ENCODE measurements at places on chromosomes 2 and 18. TPM values are rescaled to one million over a fixed set of nuclear protein-coding genes. Genes with fewer than 3 reads are reported as not detected.
A peak's percentile ranks its signal among the peaks of the same experiment; 100 is the strongest.

GRCh38 chr2:55843994-55844345 is 79.6 kb downstream of the EFEMP1 start:
- no peak overlapping the region for H3K27ac ChIP-seq
- H3K4me3 ChIP-seq, result no peak overlapping the region
- no peaks in the 10 kb centered on the region for H3K36me3 ChIP-seq

TM4SF20 gene
- total RNA-seq, result not detected

SULT1C2 gene
- total RNA-seq, result 0.19 TPM

DNA sequence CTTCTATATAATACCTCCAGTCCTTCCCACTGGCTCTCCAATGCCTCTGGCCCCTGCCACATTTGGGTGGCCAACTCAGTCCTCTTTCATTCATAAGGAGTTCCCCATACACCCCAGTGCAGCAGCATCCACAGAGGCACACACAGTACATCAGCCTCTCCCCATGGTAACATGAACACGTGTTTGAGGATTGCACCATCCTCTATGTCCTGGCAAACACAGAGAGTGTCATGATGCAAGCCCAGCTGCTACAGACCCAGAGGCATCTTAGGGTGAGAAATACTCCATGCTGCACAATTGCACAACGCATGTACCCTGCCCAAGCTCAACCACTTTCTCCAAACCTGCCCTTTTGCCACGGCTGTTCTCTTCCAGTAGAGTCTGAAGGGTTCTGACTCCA is 11.5 kb downstream of the IGFBP5 start:
- no peak overlapping the region for H3K4me3 ChIP-seq
- H3K27ac ChIP-seq, result peak overlapping the region; percentile 79
- no peak for DNase-seq
- no peaks in the 10 kb centered on the region for H3K27me3 ChIP-seq
- H3K36me3 ChIP-seq, result peaks cover 10% of the 10 kb centered on the region

RBM44 gene
- 0.42 TPM for total RNA-seq

SCN9A gene
- 0.86 TPM for total RNA-seq

DNA sequence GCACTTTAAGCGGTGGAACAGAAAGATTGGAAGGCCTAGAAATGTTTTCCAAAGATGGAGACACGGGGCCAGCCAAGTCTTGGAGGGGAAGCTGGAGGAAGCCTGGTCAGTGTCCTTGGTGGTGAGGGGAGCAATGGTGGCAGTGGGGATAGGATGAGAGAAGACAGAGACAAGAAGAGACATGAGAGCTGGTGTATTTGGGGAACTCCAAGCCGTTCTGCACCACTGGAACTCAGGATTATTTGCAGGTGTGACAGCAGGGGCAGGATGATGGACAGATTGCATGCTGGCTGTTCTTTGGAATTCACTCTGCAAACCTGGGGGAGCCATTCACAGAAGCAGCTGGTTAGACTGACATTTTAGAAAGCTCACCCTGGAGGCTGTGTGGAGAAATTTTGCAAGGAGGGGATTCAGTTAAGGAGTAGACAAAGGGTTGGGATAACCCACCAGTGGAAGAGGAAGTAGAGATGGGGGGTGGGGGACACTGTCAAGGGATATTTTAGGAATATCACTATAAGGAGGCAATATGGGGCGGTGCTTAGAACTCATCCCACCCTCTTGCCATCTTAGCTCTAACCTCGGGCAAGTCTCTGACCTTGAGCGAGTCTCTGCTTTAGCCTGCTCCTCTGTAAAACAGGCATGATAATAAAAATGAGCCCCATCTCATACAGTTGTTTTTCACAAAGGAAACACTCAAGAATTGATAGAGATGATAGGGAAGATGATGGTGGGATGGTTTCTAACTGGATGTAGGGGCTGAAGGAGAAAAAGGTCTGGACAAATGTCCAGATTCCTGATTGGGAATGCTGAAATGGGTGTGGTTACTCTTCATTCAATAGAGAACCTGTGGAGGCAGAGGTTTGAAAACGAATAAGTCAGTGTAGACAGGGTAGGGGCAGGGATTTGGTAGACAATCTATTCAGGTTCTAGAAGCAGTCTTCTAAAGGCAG is 175.8 kb downstream of the MYCN start:
- peaks cover 21% of the 10 kb centered on the region for H3K4me1 ChIP-seq
- DNase-seq, result no peak
- H3K27ac ChIP-seq, result no peak overlapping the region

DNA sequence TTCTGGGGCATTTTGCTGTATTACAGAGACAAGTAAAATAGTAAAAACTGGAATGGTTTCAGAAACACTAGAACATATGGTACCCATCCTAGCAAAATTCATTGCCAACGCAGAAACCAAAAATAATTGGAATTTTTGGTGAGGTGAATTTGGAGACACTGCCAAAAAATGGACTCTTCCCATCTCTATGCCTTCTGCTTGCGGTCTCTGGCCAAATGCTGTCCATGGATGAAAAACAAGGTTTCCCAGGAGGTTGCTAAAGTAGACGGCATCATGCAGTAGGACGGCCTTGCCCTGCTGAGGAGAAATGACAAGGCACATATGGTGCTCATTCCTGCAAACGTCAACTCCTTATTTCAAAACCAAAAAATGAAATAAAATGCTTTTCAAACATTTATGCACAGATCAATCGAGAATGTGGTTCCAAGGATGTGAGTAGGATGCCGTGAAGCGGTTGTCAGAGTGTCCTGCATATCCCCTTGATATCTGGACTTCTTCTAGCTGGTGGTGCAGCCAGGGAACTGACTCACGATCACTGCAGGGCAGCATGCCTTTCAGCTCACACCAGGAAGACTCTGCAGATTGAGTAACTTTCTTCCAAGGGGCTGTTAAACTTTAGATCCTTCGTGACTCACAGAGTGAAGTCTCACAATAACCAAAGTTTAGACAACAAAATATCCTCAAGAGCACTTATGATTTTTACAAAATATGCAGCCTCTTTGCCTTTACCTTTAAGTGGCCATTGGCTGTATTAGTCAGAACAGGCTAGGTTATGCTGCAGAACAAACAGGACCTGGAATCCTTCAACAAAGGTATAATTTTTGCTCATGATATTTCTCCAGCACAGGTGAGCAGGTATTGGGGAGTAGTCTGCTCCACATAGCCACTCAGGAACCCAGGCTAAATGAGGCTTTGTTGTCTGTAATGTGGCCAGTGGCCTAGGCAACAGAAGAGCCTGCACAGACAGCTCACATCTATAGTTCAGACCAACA is 149.4 kb upstream of the NDUFV2 start:
- H3K4me3 ChIP-seq, result no peak overlapping the region
- no peak for DNase-seq
- no peaks in the 10 kb centered on the region for H3K36me3 ChIP-seq
- peaks cover 21% of the 10 kb centered on the region for H3K4me1 ChIP-seq
- H3K27me3 ChIP-seq, result peaks cover 4% of the 10 kb centered on the region

GRCh38 chr2:110829413-110830146 is 97.2 kb downstream of the ACOXL start:
- H3K36me3 ChIP-seq, result peaks cover 2% of the 10 kb centered on the region
- no peaks in the 10 kb centered on the region for H3K27me3 ChIP-seq
- no peak overlapping the region for H3K27ac ChIP-seq
- H3K4me1 ChIP-seq, result peaks cover 16% of the 10 kb centered on the region
- H3K4me3 ChIP-seq, result no peak overlapping the region

PXDN gene
- 218 TPM for total RNA-seq

SLC19A3 gene
- total RNA-seq, result 0.54 TPM

DNA sequence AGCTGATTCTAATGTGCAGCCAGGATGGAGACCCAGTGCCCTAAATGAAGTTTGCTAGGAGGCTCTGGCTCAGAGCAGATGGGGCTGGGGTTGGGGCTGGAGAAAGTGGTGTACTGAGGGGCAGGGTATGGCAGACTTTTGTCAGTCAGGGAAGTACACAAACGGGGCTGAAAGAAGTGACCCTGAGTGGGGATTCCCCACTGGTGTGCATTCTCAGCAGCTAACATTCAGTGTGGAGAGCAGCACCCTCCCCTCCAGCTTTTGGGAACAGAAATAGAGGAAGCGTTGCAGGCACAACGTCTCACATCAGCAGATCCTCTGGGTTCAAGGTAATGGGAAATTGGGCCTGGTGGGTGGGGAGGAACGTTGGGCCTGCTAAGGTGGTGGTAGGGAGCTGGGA is 89.1 kb upstream of the GCFC2 start:
- H3K27ac ChIP-seq, result no peak overlapping the region
- H3K4me3 ChIP-seq, result no peak overlapping the region
- DNase-seq, result no peak
- no peaks in the 10 kb centered on the region for H3K36me3 ChIP-seq

- H3K4me3 ChIP-seq, result no peak overlapping the region
- H3K27me3 ChIP-seq, result no peaks in the 10 kb centered on the region
- H3K4me1 ChIP-seq, result peaks cover 5% of the 10 kb centered on the region
- no peak overlapping the region for H3K27ac ChIP-seq
- no peak for DNase-seq
- no peaks in the 10 kb centered on the region for H3K36me3 ChIP-seq
Observed at GRCh38 chr2:36459725-36460137, 104.2 kb downstream of the CRIM1 start.

- no peak for DNase-seq
- no peaks in the 10 kb centered on the region for H3K36me3 ChIP-seq
- H3K4me1 ChIP-seq, result no peaks in the 10 kb centered on the region
- H3K27ac ChIP-seq, result no peak overlapping the region
- no peak overlapping the region for H3K4me3 ChIP-seq
- H3K27me3 ChIP-seq, result no peaks in the 10 kb centered on the region
Observed at GRCh38 chr18:2368102-2368501, 203.2 kb downstream of the METTL4 start.

DNA sequence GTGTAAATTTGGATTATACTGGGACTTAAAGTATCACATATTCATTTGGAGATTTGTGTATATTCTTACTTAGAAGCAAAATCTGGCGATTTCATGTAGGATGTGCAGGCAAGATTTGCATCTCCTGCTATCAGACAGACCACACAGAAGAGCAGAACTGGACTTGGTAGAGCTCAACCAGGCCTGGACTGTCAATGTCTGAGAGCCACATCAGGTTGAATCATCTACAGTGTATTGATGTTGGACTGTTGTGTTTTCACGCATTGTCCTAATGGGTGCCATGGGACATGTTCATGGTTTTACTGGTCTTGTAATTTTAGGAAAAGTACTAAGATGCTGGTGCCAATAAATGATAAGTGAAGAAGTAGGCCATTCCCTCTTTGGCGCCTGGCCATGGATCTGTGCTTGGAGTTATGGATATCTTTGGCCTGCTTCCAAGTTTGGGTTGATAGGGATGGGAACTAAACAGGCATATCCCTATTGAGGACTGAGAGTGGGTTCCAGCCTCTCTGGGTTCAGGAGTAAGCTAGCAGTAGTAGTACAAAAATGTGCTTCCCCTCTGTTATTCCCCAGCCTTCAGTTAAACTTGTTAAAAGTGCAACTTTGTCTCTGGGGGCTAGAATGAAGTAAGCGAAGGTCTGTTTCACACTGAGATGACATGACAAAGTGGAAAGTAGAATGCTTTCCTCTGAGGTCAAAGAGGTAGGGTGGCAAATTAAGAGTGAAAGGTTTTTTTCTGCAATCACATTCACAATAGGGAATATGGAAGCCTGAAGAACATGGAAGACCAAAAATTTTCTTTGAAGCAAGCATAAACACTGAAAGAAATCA is 49.2 kb upstream of the NEMP2 start:
- peak overlapping the region; percentile 70 for H3K27ac ChIP-seq
- peaks cover 21% of the 10 kb centered on the region for H3K4me1 ChIP-seq
- no peak overlapping the region for H3K4me3 ChIP-seq
- H3K27me3 ChIP-seq, result no peaks in the 10 kb centered on the region

DNA sequence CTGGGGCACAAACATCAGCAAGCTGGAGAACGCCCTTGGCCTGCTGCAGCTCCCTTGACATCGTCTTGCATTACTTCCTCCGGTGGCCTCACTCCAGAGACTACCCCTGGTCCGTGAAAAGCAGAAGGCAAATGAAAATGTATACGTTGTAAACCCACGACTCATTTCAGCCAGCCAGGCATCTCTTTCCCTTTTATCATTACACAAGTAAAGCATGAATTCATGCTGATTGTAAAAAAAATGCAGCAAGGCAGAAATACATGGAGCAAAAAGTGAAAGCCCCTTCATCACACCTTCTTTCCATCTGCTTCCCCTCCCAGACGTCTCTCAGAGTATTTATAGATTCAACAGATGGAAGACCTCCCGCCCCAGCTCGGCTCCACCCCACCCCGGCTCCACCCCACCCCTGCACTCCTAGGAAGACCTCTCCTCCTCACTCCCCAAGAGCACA is 41.6 kb upstream of the RALBP1 start:
- peaks cover 38% of the 10 kb centered on the region for H3K4me1 ChIP-seq
- DNase-seq, result no peak
- peak overlapping the region; percentile 98 for H3K27ac ChIP-seq
- no peaks in the 10 kb centered on the region for H3K36me3 ChIP-seq
- no peaks in the 10 kb centered on the region for H3K27me3 ChIP-seq
- peak overlapping the region; percentile 65 for H3K4me3 ChIP-seq

- no peak for DNase-seq
- no peaks in the 10 kb centered on the region for H3K4me1 ChIP-seq
- no peaks in the 10 kb centered on the region for H3K27me3 ChIP-seq
Observed at GRCh38 chr2:164335947-164336346, 285.3 kb downstream of the GRB14 start.

ALPP gene
- not detected for total RNA-seq

- peaks cover 27% of the 10 kb centered on the region for H3K4me1 ChIP-seq
- no peak for DNase-seq
- H3K4me3 ChIP-seq, result no peak overlapping the region
- H3K27me3 ChIP-seq, result no peaks in the 10 kb centered on the region
Observed at GRCh38 chr18:63142594-63143225, 176.9 kb downstream of the BCL2 start.

LIMS1 gene
- 25.8 TPM for total RNA-seq

SLC9A4 gene
- not detected for total RNA-seq
